G401 (cell line): ENCODE measurements at places on chromosomes 2 and 18. TPM values are rescaled to one million over a fixed set of nuclear protein-coding genes. Genes with fewer than 3 reads are reported as not detected.

DNA sequence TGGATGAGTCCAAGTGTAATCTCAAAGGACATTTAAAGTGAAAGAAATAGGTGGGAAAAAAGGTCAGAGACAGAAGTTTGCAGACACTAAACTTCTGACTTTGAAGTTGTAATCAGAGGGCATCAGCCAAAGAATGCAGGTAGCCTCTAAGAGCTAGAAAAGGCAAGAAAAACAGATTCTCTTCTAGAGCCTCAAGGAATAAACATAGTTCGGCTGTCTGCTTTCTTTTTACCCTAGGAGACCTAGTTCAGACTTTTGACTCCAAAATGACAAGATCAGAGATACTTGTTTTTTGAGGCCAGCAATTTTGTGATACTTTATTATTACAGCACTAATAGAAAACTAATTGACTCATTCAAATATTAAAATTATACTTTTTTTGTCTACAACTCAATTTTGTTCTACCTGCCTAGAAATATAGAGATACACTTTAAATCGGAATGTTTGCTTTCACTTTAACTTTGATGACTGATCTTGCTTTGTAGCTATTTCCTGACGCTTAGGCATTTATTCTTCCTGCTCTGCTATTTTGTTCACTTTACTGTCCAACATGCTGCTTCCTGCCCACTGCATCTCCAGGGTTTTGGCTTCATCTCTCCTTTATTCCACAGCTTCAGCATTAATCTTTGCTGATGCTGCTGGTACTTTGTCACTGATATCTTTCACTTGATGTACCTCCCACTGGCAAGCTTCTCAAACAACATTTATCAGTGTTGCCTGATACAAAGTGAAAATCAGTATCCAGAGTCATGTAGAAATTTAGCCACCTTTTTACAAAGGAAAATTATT lies 272.5 kb downstream of the DSEL start:
- DNase-seq = no peak

DNA sequence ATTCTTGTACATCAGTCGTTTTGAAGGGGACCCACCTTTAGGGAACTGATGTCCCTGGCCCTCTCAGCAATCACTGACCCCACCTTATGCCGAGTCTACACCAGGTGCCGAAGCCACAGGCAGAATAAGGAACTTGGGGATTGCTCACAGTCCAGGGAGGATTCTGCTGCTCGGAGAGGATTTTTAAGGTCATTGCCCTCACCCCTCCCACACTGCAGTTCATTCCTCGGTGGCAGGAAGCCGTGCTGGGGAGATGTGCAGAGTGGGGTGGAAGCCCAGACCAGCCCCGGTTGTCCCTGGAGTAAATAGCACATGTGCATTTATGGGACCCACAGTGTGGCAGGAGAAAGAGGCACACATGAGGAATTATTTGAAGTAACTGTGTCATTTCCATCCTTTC lies 50.4 kb downstream of the PLB1 start:
- no peak for DNase-seq

DNA sequence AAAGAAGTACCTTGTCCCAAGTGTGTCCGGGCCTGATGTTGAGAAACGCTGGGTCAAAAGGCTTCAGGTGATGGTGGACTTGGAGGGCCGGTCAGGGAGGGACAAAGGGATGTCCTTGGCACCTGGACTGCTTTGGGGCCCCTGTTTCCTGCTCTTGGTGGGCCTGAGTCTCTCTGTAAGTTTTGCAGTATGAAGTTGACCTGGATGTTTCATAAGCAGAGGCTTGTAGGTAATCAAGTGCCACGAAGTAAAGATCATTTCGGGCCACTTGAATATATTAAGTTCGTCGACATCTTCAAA lies 29.4 kb downstream of the ASAP2 start:
- no peak for DNase-seq

DNA sequence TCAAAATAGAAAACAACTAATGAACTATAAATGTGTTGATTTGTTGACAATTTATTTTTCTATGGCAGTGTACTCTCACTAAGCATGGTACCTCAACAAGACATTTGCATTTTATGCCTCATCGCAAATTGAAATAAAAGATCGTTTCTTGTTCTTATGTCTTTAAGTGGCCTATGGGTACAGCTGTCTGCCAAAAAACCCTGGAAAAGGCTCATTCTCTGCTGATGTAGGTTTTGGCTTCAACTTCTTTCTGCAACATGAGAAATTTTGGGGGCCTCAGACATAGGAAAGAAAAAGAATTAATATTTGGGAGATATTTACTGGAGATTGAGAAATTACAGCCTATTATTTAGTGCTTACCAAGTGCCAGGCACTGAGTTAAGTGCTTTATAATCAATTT lies 205.1 kb upstream of the DPP10 start:
- DNase-seq = no peak

GNLY gene
- not detected in 2 replicates for total RNA-seq

MOCOS gene
- total RNA-seq = not detected in 2 replicates

GREB1 gene
- 7.9 and 14.7 TPM in 2 replicates for total RNA-seq
